Activated CD4-positive, alpha-beta T cell treated with anti-CD3 and anti-CD28 coated beads, Interleukin-2, amount 10 ng/mL, durations not matched to agents 24 days and 14 days (primary cell): ENCODE measurements at places on chromosomes 2 and 18. TPM values are rescaled to one million over a fixed set of nuclear protein-coding genes. Genes with fewer than 3 reads are reported as not detected.

Gene LDAH
- 31.6 and 37.7 TPM in 2 replicates for total RNA-seq

DNA sequence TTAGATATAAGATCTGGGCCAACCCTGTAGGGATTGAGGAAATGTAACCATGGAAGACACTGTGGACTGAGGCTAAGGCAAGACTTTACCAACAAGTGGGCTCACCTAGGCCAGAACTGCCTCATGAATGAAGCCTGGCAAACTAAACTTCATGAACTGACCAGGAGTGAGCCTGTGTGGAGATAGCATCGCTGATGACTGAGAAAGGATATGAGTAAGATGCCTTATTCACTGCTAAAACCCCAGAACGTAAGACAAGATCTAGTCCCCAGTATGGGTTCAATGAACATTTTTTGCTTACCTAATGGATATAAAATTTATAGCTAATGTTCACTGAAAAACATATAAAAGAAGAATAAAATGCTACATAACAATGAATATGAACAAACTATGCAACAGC is 399.8 kb downstream of the SATB2 start:
- DNase-seq = no peak

Gene EMILIN1
- total RNA-seq = 1.1 and 1.4 TPM in 2 replicates

Gene UGGT1
- total RNA-seq = 69.9 and 72.1 TPM in 2 replicates

DNA sequence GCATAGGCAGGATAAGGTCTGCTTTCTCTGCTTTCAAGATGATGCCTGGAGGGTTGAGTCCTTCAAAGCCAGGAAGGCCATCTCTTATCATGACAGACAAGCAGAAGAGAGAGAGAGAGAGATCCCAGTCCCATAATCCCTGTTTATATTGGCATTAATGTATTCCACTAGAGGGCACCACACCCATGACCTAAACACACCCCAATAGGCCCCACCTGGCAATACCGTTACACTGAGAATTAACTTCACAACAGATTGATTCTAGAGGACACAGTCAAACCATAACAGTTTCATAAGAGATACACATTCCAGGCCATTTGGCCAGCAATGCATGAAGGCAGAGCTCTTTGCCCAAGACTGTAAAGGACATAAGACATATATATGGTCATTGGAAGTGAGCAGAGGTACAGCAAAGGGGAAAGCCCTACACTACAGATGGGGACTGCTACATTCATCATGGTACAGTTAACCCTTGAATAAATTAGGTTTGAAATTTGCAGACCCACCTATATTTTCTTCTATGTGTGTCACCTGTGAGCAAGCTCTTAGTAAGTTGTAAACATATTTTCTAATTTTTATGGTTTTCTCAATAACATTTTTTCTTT is 1516.1 kb downstream of the RPIA start:
- no peak for DNase-seq

Gene PDE11A
- total RNA-seq = not detected in 2 replicates

DNA sequence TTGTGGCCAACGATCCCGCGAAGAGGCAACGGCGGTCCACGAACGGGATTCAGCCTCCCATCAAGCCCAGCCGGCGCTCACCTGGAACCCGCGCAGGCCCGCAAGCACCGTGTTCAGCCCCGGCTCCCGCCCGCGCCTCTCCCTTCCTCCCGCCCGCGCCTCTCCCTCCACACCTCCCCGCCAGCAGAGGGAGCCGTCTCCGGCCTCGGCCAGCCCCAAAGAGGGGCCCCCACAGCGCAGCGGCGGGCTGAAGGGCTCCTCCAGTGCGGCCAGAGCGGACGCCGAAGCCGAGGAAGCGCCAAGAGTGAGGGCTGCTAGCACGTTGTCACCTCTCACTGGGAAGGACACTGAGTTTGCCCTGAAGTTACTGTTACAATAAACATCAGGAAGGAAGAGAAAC is 55.3 kb upstream of the LAPTM4A start:
- peak; percentile 83 for DNase-seq

Gene SPDYA
- 1.9 TPM in 2 replicates for total RNA-seq

Gene TGFA
- not detected in 2 replicates for total RNA-seq

Gene CCL20
- total RNA-seq = 3.2 and 4.4 TPM in 2 replicates
